ENCODE measurements at places on chromosomes 5 and 9. TPM values are rescaled to one million over a fixed set of nuclear protein-coding genes. Genes with fewer than 3 reads are reported as not detected.

- H3K36me3 ChIP-seq = no peaks in the 10 kb centered on the region
- no peak overlapping the region for H3K4me3 ChIP-seq
- H3K27me3 ChIP-seq = no peaks in the 10 kb centered on the region
- no peak for DNase-seq
- no peak overlapping the region for H3K27ac ChIP-seq
Measured at GRCh38 chr9:4024281-4024777, 275.5 kb downstream of the GLIS3 start.

- peaks cover 4% of the 10 kb centered on the region for H3K4me1 ChIP-seq
- H3K27me3 ChIP-seq = no peaks in the 10 kb centered on the region
- peak; percentile 69 for DNase-seq
- no peak overlapping the region for H3K27ac ChIP-seq
Measured at GRCh38 chr9:12695474-12695873, 2.3 kb downstream of the TYRP1 start.

DNA sequence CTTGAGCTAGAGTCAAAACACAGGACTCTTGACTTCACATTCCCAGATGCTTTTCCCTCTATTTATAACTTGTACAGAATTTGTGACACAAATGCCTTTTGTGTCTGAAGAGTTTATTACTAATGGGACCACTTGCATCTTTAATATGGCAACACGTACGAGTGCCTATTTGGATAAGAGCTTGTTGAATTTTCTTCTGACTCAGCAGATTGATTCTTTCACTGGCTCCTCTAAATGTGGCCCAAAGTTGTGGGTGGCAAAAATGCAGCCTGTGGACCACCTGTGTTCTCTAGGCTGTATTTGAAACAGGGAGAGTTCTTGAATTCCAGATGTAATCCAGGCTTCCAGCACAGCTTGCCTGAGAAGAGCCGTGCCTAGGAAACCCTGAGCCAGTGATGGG lies 34.1 kb upstream of the ERCC6L2 start:
- no peak overlapping the region for H3K27ac ChIP-seq
- no peak for DNase-seq
- H3K27me3 ChIP-seq = no peaks in the 10 kb centered on the region
- peaks cover 2% of the 10 kb centered on the region for H3K36me3 ChIP-seq
- no peaks in the 10 kb centered on the region for H3K4me1 ChIP-seq

GRCh38 chr9:97373331-97373730 lies 38.6 kb upstream of the TDRD7 start:
- H3K36me3 ChIP-seq = peaks cover 2% of the 10 kb centered on the region
- H3K27me3 ChIP-seq = no peaks in the 10 kb centered on the region
- DNase-seq = no peak
- H3K4me3 ChIP-seq = no peak overlapping the region

DNA sequence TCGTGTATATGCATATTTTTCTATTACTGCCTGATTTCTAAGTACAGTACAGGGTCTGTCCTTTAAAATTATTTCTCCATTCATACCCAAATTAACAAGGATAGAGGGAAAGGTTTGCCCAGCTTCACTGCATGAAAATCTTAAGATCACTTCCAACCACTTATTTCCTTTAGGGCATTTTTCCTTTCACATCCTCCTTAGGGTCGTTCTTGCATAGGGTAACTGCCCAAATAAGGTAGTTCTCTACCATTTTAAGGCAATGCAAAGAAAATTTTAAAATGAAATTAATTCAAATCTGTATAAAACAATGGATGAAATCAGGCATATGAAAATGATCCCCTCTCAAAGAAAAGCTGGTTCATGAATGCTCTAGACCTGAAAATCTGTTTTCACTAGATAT lies 4.1 kb upstream of the CDC20B start:
- no peaks in the 10 kb centered on the region for H3K36me3 ChIP-seq
- H3K27me3 ChIP-seq = no peaks in the 10 kb centered on the region
- H3K4me3 ChIP-seq = no peak overlapping the region
- no peaks in the 10 kb centered on the region for H3K4me1 ChIP-seq
- H3K27ac ChIP-seq = no peak overlapping the region

The CBY3 gene
- polyA plus RNA-seq = not detected

DNA sequence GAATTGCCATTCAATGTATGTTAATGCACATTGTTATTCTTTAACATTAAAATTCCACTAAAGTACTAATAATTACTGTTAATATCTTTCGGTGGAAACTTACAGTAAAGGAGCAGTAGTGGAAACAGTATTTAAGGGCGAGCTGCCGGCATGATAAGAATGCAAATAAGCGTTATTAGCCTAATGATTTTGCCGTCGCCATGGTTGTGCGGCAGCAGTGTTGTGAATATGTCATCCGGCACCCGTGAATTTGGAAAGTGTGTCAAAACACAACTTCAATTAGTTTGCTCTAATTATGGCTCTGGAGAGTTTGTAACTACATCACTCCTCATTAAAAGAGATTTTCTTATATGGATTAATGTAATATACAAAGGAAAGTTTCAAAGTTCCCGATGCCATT lies 81.4 kb downstream of the MVB12B start:
- H3K4me3 ChIP-seq = no peak overlapping the region
- no peaks in the 10 kb centered on the region for H3K36me3 ChIP-seq
- H3K27ac ChIP-seq = no peak overlapping the region
- no peaks in the 10 kb centered on the region for H3K4me1 ChIP-seq
- no peaks in the 10 kb centered on the region for H3K27me3 ChIP-seq
- no peak for DNase-seq

DNA sequence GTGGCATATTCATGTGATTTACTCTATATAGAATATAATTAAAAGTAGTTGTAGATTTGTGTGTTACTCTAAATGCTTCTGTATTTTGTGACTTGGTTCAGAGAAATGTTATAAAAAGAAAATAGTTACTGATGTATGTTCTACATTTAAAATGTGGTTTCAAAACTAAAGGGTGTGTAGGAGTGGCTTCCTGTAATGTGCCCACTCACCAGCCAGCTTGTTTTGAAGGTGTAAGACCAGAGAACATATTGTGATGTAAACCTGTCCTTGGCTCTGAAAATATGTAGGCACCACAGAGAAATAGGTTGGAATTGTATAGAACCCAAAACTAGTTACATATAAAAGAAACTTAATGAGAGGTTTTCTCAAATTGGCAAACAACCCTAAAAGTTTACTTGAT lies 51.2 kb upstream of the ARRDC3 start:
- H3K27ac ChIP-seq = no peak overlapping the region
- no peaks in the 10 kb centered on the region for H3K4me1 ChIP-seq
- no peaks in the 10 kb centered on the region for H3K27me3 ChIP-seq
- DNase-seq = no peak
- no peaks in the 10 kb centered on the region for H3K36me3 ChIP-seq

DNA sequence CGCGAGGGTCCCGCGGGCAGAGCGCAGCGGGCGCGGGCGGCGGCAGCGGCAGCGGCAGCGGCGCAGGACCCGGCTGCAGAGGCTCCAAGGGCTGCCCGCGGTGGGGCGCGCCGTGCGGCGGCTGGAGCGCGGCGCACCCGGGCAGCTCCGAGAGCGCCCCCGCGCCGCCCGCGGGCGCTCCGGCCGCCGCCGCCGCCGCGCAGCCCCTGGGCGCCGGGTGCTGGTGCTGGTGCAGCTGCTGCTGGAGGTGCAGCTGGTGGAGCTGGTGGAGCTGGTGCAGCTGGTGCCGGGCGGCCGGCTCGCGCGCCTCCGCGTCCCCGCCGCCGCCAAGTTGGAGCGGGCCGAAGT lies 644 bp downstream of the IER5L start:
- DNase-seq = no peak
- H3K27ac ChIP-seq = peak overlapping the region; percentile 47
- H3K4me1 ChIP-seq = no peaks in the 10 kb centered on the region
- no peaks in the 10 kb centered on the region for H3K36me3 ChIP-seq

The CDC20B gene
- polyA plus RNA-seq = not detected

The THBS4 gene
- not detected for polyA plus RNA-seq

The TEX48 gene
- polyA plus RNA-seq = not detected

DNA sequence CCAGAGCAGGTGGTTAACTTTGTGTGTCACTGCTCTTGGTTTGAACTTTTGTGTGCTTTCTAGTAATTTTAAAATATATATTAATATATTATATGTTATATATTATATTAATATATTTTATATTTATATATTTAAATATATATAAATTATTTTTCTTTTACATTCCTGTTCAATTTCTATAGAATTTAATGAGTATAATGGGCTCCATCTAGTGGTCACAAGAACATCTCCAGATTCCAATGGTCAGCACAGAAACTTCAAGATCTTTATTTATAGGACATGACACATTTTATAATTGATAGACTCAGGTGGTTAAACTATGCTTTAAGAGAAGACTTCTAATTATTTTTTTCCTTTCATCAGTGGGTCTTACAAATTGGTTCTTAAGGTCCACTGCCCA lies 39.1 kb downstream of the COL23A1 start:
- no peaks in the 10 kb centered on the region for H3K27me3 ChIP-seq
- H3K27ac ChIP-seq = no peak overlapping the region
- no peaks in the 10 kb centered on the region for H3K36me3 ChIP-seq
- no peak overlapping the region for H3K4me3 ChIP-seq

GRCh38 chr5:111929261-111929660 lies 172.3 kb upstream of the NREP start:
- no peaks in the 10 kb centered on the region for H3K27me3 ChIP-seq
- no peak overlapping the region for H3K4me3 ChIP-seq
- peaks cover 7% of the 10 kb centered on the region for H3K4me1 ChIP-seq
- no peak for DNase-seq
- no peaks in the 10 kb centered on the region for H3K36me3 ChIP-seq
- no peak overlapping the region for H3K27ac ChIP-seq

DNA sequence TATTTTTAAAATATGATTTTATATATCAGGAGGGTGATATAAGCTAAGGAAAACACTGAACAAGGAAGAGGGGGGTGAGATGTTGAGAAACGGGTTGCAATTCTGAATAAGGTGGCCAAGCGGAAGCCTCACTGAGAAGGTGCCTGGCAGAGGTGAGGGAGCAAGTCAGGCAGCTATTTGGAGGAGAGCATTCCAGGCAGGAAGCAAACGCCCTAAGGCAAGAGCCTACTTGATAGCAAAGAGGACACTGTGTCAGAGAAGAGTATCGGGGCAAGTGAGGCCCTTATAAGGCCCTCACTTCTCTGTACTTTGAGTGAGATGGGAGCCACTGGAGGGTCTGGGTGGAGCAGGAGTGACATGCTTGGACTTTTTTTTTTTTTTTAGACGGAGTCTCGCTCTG lies 8.0 kb upstream of the CTNNA1 start:
- no peaks in the 10 kb centered on the region for H3K36me3 ChIP-seq
- DNase-seq = no peak

The SPINK6 gene
- polyA plus RNA-seq = not detected

DNA sequence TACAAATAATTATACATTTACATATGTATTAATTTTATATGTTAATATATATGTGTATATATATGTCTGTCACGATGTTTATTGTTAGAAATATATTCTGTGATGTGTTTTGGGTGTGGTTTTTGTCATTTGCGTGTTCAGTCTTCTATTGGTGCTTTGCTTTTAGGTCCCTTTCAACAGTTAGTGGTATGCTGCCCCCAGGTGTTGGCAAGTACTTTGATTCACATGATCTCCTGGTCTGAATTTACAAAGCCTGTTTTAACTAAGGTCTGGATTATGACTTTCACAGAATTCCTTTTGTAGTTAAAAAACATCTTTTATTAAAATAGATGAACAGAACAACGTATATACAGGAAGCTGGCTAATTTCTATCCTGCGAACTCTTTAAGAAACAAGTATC lies 271.5 kb downstream of the CCDC171 start:
- H3K27me3 ChIP-seq = no peaks in the 10 kb centered on the region
- no peak overlapping the region for H3K27ac ChIP-seq
- no peaks in the 10 kb centered on the region for H3K4me1 ChIP-seq
- H3K36me3 ChIP-seq = no peaks in the 10 kb centered on the region
- no peak for DNase-seq

DNA sequence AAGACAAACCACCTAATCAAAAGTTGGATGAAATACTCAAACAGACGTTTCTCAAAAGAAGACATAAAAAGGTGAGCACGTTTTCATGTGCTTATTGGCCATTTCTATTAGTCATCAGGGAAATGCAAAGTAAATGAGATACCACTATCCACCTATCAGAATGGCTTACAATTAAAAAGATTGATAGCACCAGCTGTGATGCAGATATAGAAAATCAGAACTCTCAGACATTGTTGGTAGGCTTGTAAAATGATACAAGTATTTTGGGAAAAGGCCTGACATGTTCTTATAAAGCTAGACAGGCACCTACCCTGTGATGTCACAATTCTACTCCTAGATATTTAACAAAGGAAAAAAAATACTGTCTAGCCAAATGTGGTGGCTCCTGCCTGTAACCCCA lies 44.0 kb upstream of the SLC30A5 start:
- H3K27ac ChIP-seq = no peak overlapping the region
- H3K27me3 ChIP-seq = no peaks in the 10 kb centered on the region
- no peak for DNase-seq
- no peaks in the 10 kb centered on the region for H3K4me1 ChIP-seq

- no peaks in the 10 kb centered on the region for H3K27me3 ChIP-seq
- no peak overlapping the region for H3K27ac ChIP-seq
- no peak overlapping the region for H3K4me3 ChIP-seq
- peak; percentile 98 for DNase-seq
- H3K4me1 ChIP-seq = peaks cover 3% of the 10 kb centered on the region
Measured at GRCh38 chr9:134407121-134407779, 81.0 kb downstream of the RXRA start.

- H3K4me3 ChIP-seq = no peak overlapping the region
- H3K36me3 ChIP-seq = no peaks in the 10 kb centered on the region
- no peak overlapping the region for H3K27ac ChIP-seq
- H3K4me1 ChIP-seq = no peaks in the 10 kb centered on the region
- DNase-seq = peak; percentile 56
- H3K27me3 ChIP-seq = no peaks in the 10 kb centered on the region
Measured at GRCh38 chr9:134217431-134218210, 53.3 kb upstream of the RNU6ATAC start.

GRCh38 chr9:12162181-12162815 lies 530.9 kb upstream of the TYRP1 start:
- DNase-seq = no peak
- H3K4me1 ChIP-seq = no peaks in the 10 kb centered on the region
- no peaks in the 10 kb centered on the region for H3K27me3 ChIP-seq

- no peaks in the 10 kb centered on the region for H3K36me3 ChIP-seq
- H3K4me1 ChIP-seq = no peaks in the 10 kb centered on the region
- no peak overlapping the region for H3K4me3 ChIP-seq
- H3K27ac ChIP-seq = no peak overlapping the region
Measured at GRCh38 chr9:116233160-116233530, 79.6 kb downstream of the PAPPA start.

GRCh38 chr5:168147106-168147505 lies 144.3 kb upstream of the WWC1 start:
- no peaks in the 10 kb centered on the region for H3K27me3 ChIP-seq
- H3K4me3 ChIP-seq = no peak overlapping the region
- no peaks in the 10 kb centered on the region for H3K36me3 ChIP-seq
- no peak overlapping the region for H3K27ac ChIP-seq

The XPA gene
- polyA plus RNA-seq = 25.2 TPM

The ZNF367 gene
- 1.4 TPM for polyA plus RNA-seq

The RAB24 gene
- 49.6 TPM for polyA plus RNA-seq

Data from aorta (tissue), 5 donors.